ENCODE measurements at places on chromosomes 2 and 18.

DNA sequence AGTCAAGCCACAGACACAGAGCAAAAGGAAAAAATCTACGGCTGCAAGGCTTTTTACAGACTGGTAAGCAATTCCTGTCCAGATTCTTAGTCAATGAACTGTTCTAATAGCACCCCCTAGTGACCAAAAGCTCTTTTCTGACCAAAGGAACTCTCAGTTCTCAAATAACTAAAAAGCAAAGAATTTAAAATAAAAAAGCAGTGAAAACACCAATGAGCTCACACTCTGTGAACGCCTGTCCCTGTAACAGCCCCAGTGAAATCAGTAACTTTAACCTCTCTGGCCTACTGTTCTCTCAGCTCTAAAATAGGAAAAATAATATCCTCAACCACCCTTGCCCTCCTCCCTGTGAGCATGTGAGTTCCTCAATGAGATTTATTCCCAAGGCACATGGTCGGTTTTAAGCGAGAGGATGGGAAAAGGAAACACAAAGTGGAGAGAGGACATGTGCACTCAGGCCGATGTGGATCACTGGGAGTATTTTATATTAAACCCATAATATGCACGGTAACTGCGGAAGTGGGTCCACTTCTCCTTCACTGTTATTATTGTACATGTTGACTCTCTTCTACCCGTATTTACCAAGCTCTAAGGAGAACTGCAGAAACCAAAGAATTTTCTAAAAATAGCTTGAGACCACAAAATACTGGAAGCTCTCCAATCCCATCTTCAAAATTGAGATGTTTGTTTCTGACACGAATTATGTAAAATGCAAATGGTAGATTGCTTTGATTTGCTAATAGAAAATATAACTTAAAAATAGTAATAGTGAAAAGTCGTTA, 128.5 kb downstream of the STK39 start:
- DNase-seq, result no peak

DNA sequence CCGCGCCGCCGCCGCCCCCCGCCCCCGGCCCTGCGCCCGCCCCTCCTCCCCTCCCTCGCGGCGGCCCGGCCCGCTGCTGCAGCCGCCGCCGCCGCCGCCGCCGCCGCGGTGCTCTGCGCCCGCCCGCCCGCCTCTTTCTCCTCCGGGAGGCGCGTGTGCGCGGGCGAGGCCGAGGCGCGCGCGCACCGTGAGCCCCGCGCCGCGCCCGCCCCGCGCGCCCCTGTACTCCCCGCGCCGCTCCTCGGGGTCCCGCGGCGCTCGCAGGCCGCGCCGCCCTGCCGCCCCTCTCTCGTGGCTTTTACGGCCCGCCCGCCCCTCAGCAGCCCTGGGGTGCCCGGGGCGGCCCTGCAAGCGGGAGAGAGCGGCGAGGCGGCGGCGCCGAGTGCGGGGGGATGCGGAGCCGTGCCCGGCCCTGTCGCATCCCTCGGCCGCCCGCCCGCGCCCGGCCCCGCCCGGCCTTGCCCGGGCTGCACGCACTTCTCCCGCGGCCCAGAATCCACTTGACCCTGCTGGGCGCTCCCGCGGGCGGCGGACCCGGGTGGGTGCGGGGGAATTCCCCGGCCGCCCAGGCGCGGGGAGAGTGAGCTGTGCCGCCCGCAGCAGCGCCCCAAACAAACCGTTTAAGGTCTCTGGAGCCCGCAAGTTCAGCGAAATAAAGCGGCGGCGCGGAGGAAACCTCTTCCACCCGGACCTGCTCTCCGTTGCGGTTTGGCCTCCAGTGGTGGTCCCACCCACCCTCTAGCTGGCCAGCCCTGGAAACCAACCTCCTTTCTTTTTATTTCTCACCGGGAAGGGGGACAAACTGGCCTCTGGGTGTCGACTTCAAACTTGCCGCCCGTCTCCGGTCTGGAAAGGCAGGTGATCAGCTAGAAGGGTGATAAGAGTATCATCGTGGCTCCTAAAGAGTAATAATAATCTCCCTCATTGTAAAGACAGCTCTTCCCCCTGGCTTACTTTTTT, 37.4 kb downstream of the AFF3 start:
- DNase-seq, result no peak

GRCh38 chr18:13521418-13521817, 204.9 kb downstream of the FAM210A start:
- no peak for DNase-seq

DNA sequence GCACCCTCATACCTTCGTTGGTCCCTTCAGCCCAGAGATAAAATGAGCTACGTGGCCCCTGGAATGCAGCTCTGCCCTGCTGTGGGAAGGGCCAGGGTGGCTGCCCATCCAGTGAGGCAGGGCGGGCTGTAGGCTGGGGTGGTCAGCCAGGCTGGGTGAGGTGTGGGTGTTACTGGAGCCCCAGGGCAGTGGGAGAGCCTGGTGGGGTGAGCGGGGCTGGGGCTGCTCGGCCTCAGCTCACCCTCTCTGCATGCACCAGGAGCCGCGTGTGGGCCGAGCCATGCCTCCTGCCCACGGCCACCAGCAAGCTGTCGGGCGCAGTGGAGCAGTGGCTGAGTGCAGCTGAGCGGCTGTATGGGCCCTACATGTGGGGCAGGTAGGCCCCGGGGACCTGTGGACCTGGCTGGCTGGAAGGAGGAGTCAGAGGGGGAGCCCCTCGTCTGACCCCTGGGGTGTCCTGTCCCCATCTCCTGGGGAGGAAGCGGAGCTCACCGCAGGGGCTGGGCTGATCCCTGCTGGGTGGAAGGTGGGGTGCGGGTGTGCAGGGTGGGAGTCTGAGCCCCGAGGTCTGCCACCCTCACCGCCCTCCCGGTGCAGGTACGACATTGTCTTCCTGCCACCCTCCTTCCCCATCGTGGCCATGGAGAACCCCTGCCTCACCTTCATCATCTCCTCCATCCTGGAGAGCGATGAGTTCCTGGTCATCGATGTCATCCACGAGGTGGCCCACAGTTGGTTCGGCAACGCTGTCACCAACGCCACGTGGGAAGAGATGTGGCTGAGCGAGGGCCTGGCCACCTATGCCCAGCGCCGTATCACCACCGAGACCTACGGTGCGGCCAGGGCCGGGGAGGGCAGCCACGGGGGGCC, 5.5 kb downstream of the RNPEPL1 start:
- no peak for DNase-seq

- no peak for DNase-seq
These were observed 76.7 kb downstream of the MRPS9 start for GRCh38 chr2:105114551-105114950.

DNA sequence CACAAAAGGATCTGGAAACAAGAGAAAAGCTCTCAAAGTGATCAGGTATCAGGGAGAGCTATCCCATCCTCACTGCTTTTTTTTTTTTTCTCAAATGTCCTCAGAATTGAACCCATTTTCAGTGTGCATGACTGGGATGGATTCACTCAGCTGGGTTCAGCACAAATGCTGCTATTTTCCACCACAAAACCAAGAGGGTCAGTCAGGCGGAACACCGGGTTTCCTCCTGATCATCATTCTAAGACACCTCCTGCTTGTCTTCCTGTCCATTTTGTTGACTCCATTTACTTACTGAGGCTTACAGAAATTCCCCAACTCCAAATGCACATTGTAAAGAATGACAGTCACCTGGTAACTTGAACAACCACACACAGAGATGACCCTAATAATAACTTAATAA, 39.9 kb downstream of the CYRIA start:
- no peak for DNase-seq

GRCh38 chr2:174617120-174617519, 19.5 kb upstream of the WIPF1 start:
- no peak for DNase-seq

DNA sequence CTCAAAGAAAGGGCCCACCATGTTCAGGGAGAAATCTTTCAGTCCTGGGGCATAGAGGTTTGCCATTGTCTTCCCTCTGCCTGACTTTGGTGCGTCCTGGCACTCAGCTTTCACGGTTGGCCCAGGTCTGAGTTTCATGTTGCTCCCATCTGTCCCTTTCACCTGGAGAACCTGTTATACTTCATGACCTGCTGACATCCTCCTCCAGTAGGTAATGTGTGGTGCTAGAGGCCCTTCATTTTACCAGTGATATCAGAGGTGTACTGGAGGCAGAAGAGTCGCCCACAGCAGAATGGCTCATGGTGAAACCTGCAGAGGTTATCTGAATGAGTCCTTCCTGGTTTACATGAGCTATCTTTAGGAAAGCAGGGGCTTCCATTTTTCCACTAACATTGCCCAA, 128.8 kb upstream of the DLX2 start:
- no peak for DNase-seq

GRCh38 chr2:160043265-160043664, 19.1 kb downstream of the PLA2R1 start:
- no peak for DNase-seq

- DNase-seq, result no peak
These were observed 48.0 kb downstream of the TCF7L1 start for GRCh38 chr2:85181134-85181631.

GRCh38 chr18:77103187-77103850, 29.3 kb downstream of the MBP start:
- no peak for DNase-seq

- DNase-seq, result no peak
These were observed 26.1 kb downstream of the DIPK1C start for GRCh38 chr18:74430806-74431571.

DNA sequence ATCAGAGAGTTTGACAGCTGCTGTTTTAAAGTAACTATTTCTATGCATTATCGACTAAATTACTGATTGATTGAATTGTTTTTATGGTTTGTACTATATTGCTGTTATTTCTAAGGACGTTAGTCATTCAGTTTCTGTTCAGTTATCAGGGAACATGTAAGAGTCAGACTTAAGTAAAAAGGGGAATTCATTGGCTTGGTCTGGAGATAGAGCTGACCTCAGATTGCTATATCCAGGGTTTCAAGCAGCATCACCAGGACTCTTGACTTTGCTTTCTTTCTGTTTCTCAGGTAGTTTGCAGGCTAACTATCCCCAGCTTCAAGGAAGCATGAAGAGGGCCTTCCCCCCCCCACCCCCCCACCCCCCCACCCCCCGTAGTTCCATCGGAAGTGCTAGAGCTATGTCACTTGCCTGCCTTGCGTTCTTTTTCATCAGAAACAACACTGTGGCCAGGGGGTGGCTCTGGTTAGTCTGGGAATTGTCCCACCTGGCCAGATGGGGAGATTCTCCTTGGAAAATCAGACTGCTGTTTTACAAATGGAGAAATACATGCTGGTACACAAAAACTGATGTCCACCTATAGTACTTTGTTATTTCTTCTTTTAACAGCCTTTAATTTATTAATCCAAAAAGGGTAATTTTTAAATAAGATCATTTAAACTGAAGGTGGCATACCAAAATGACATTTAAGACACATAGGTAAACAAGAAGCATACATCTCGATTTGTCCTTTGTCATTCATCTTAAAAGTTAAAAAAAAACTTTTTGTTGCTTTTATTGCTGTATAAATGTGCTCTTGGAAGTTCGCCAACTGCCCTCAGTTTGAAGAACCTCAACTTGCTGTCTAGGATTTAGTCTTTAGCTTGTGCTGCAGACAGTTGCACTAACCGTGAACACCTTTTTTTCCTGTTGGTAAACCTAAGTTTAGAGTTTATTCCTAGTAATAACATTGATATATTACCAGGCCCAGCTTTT, 9.4 kb downstream of the SMAD4 start:
- DNase-seq, result no peak

DNA sequence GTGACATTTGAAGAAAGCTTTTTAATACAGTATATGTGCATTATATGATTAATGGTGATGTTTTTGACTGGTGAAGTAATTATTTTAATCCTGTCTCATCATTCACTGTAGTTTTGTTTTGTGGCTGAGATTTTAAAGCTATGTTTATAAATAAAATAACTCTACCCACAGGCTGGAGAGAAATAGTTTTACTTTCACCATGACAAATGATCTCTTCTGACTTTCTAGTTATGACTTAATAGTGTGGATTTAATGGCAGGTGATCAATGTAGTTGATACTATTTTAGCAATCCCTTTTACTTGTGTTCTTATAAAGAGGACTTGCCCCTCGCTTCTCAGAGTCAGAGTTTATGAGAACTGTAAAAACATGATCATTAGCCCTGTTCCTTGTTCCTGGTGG, 289.5 kb upstream of the SIX3 start:
- no peak for DNase-seq

GRCh38 chr2:105487142-105488069, 88.6 kb upstream of the FHL2 start:
- DNase-seq, result no peak

GRCh38 chr2:29238497-29238896, 123.3 kb downstream of the CLIP4 start:
- no peak for DNase-seq

DNA sequence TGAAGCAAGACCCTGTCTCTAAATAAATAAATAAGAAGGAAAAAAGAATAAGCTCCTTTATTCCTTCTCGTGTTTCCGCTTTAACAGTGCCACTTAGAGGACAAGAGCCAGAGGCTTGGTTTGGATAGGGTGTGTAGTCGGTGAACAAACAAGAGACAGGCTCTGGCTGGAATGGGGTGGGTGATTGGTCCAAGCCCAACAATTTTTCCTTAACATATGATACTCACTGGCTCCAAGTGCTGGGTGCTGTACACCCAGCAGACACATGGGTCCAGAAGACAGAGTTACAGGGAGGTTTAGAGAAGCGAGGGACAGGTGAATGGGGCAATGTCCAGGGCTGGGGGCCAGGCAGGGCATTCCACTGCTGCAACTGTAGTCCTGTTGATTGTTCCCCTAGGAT, 77.8 kb downstream of the NCAPH start:
- no peak for DNase-seq

- DNase-seq, result no peak
These were observed 16.7 kb downstream of the PDCD1 start for GRCh38 chr2:241842067-241842415.

GRCh38 chr2:10883066-10883465, 28.7 kb upstream of the KCNF1 start:
- DNase-seq, result no peak

GRCh38 chr2:149740490-149740889, 152.9 kb upstream of the MMADHC start:
- DNase-seq, result no peak

GRCh38 chr2:233290051-233290845, 17.4 kb upstream of the SAG start:
- DNase-seq, result no peak

- no peak for DNase-seq
These were observed 835.0 kb upstream of the FANCL start for GRCh38 chr2:59076079-59076619.

- no peak for DNase-seq
These were observed 199.8 kb downstream of the ZFP36L2 start for GRCh38 chr2:43026426-43027096.

DNA sequence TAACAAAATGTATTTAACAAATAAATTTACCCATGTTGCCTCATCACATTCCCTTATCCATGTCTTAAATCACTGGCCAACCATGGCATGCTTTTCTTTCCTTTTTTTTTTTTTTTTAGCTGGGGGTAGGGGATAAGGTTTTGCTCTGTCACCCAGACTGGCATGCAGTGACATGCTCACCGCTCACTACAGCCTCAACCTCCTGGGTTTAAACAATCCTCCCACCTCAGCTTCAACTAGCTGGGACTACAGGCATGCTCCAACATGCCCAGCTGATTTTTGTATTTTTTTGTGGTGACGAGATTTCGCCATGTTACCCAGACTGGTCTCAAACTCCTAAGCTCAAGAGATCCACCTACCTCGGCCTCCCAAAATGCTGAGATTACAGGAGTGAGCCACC, 266.4 kb downstream of the THSD7B start:
- no peak for DNase-seq

GRCh38 chr2:168293766-168294165, 46.4 kb upstream of the STK39 start:
- peak; percentile 1 for DNase-seq

- no peak for DNase-seq
These were observed 177.5 kb downstream of the INO80D start for GRCh38 chr2:205908212-205909183.

- no peak for DNase-seq
These were observed 1.4 kb downstream of the OLA1 start for GRCh38 chr2:174246944-174247381.
